CD4-positive, alpha-beta T cell treated with Interleukin-12 subunit alpha and Interleukin-12 subunit beta, for 1 hour (primary cell): ENCODE measurements at places on chromosomes 2 and 18.

GRCh38 chr2:69676146-69676545, 32.6 kb upstream of the AAK1 start:
- no peak for DNase-seq

- DNase-seq, result no peak
These were observed 75.3 kb downstream of the MAP3K20 start for GRCh38 chr2:173150963-173151362.

- no peak for DNase-seq
These were observed 920 bp downstream of the GULP1 start for GRCh38 chr2:188292348-188293239.

DNA sequence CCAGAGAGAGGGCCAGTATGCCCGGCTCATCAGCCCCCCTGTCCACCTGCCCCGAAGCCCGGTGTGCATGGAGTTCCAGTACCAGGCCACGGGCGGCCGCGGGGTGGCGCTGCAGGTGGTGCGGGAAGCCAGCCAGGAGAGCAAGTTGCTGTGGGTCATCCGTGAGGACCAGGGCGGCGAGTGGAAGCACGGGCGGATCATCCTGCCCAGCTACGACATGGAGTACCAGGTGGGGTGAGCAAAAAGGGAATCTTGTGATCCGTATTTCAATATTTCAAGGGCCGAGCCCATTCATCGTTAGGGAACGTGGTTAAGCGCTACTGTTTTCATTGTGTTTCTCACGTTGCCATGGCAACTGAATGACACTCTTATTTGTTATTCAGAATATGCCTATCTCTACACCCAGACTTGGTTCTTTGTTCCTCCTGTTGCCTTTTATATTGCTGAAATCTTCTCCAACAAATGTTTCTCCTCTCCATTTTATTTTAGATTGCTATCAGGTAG, 81.5 kb downstream of the NRP2 start:
- peak; percentile 4 for DNase-seq

GRCh38 chr2:172672114-172672513, 63.5 kb upstream of the RAPGEF4 start:
- DNase-seq, result no peak
